ENCODE measurements at places on chromosomes 2 and 18.

- no peak for DNase-seq
Observed at GRCh38 chr2:236816197-236817170, 246.9 kb downstream of the ACKR3 start.

DNA sequence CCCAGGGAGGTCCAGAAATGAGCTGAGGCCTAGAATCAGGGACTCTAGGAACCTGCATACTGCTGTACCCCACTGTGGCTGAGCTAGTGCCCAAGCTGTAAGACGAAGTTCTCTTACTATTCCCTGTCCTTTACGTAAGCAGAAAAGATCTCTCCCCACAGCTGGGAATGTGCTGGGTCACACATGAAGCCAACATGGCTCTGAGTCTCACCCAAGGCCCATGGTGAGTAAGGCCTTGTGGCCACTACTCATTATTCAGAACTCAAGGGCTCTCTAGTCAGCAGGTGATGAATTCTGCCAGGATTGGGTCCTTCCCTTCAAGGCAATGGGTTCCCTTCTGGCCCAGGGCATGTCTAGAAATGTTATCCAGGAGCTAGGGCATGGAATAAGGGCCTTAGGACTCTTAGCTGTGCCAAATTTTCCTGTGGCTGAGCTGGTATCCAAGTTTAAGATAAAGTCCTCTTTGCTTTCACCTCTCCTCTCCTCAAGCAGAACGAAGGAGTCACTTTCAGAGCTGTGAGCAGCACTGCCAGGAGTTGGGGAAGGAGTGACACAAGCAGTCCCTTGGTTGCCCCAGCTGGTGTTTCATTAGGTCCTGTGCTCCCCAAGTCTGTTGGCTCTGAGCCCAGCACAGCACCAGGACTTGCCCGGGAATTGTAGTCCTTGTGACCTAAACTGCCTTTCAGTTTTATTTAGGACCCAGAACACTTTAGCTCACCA, 707.6 kb downstream of the SLC4A3 start:
- no peak for DNase-seq

DNA sequence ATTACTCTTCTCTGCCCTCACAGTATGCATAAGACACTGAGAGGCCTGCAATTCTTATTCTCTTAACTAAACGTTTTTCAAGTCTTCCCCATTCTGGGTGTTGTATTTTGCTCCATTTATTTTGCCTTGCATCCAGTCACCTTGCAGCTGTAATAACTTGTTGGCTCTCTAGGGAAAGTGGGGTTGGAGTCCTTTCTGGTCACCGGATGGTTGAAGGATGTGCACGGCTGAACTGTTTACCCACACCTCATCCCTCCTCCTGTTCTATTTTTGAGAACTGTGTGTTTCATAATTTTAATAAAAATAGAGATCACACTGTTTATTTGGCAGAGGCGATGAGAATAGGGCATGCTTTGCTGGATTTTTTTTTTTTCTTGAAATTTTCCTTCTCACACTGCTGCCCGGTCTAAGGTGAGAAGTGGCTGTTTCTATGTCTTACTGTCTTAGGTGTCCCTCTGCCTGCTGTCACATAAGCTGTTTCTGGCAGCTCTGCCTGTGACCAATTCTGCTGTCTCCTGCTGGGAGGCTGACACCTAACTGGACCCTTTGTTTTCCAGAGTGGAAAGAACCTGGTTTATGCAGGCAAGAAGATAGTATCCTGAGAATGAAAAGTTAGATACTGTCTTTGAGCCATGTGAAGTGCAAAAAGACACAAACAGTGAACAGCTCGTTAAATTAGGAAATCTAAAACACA, 342.6 kb downstream of the DPP10 start:
- DNase-seq = no peak

DNA sequence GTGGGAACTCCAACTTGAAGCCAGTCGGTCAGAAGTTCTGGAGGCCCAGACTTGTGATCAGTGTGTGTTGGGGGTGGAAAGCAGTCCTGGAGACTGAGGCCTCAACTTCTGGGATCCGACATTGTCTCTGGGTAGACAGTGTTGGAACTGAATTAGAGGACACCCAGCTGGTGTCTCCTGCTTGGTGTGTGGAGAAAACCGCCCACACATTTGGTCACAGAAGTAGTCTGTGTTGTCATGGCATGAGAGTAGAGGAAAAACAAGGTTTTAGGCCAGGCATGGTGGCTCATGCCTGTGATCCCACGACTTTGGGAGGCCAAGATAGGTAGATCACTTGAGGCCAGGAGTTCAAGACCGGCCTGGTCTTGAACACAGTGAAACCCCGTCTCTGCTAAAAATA, 51.5 kb downstream of the PUM2 start:
- no peak for DNase-seq

DNA sequence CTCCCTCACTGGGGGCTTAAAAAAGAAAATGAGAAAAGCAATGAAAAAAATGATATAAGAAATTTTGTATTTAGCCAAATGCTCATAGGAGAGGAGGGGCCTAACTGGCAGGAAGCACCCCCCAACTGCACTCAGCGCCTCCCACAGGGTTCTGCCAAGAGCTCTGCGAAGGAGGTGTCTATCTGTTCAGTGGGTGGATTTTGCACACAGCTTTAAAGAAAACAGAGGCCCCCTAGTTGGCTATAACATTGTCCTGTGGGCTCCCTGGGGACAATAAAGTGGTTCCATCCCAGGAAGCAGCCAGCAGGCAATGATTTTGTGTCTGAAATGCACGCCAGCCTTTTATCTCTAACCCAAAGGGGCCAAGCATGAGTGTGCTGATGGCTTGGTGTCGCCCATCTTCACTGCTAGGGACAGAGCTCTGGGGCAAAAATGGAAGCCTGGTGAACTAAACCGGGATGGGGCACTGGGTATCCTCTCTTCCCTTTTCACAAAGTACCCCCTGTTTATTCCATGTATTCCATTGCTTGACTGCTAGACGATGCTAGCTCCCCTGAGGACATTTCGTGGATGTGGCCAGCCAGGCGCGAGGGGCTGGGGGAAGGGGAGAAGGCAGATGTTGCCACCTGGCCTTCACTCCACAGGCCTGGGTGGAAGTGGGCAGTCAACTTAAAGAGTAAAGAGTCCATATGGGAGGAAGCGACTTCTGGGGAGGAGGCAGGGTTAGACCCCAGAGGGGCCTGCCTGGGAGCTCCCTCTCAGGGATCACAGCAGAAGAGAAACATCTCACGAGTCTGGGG, 205.7 kb downstream of the CYP26B1 start:
- DNase-seq = no peak

DNA sequence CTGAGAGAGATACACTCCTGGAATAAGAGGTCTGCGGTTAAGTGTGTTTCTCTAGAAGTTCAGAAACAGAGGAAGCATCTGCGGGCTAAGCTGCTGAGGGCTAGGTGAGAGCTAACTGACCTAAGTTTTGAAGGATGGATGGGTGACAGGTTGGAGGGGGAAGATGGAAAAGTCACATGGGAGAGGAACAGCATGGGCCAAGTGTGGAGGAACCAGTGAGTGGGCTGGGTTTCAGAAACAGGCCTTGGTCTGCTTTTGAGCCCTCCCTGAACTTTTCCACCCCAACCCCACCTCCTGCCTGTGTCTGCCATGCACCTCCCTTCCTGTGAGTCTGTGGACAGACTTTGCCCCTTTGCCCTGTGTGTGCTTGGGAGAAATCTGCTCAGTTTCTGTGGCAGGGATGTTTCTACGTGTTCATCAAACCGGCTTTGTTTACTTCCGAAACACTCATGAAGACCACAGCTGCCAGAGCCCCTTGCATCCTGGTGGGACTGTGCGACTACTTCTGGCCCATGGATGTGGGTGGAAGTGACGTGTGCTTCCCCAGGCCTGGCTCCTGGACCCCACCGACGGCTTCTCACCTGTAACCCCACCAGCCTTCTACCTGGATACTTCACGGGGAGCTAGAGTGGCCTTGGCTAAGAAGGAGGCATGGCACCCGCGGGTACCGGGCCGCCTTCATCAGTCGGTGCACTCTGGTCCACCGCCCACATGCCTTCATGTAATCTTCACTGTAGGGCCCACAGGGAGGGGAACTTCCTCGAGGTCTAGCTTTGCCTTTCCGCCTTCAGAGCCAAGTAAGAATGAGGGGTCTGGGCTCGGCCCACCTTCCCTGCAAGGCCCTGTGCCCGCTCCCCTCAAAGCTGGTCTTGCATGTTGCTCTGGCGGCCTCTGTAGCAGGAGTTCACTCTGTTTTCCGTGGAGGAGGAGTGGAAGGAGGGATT, 1.4 kb upstream of the HPCAL1 start:
- DNase-seq = no peak

GRCh38 chr2:30679426-30680088, 127.7 kb downstream of the CAPN13 start:
- no peak for DNase-seq

DNA sequence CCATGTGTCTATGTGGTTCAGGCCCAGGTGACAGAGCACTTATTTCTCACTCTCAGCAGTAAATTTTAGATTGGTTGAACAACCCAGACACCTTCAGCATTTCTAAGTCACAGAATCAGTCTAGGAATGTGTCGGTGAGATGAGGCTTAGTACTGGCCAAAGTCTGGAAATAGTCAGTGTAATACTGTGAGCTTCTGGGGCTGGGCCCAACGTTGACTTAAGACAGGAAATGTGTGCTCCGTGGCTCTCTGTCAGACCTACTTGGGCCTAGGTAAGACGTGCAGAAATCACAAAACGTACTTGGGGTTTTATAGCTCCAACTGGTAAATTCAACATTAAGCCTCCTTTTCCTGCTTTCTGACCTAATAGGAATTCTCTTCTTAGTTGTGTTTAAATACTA, 160.3 kb upstream of the COL3A1 start:
- no peak for DNase-seq

DNA sequence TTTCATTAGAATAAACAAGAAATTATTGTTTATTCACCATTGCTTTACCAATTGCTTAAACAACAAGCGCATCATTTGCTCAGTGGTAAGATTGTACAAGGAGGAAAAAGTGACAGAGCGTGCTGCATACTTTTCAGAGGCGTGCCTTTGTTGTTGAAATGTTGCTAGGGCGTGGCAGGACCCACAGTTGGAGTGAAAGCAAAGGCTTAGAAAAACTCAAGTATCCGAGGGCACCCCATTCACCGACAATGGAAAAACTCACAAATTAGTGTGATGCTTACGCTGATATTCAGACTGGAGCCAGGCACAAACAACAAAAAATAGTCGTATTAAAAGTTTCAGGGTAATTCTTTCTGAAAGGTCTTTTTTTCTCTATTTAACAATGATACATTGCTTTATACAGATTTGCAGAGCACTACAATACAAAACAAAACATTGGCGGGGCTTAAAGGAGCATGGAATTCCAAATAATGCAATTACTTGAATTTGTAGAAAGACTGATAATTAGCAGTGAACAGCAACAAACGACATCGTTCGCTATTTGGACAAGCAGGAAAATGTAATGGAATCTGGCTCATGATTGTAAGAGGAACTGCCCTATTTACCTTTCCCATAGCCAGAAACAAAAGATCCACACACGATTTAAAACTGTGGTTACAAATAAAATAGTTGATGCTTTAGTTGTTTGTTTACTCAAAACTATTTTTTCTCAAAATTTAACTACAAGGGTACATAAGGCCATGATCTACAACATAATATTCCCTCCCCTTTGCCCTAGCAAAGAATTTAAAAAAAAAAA, 37.8 kb upstream of the RTTN start:
- no peak for DNase-seq

Measured in stimulated activated CD8-positive, alpha-beta memory T cell treated with anti-CD3 and anti-CD28 coated beads, Interleukin-7, amount 100 ng/mL, for 1 hour (primary cell).